ENCODE measurements at places on chromosomes 5 and 9.

DNA sequence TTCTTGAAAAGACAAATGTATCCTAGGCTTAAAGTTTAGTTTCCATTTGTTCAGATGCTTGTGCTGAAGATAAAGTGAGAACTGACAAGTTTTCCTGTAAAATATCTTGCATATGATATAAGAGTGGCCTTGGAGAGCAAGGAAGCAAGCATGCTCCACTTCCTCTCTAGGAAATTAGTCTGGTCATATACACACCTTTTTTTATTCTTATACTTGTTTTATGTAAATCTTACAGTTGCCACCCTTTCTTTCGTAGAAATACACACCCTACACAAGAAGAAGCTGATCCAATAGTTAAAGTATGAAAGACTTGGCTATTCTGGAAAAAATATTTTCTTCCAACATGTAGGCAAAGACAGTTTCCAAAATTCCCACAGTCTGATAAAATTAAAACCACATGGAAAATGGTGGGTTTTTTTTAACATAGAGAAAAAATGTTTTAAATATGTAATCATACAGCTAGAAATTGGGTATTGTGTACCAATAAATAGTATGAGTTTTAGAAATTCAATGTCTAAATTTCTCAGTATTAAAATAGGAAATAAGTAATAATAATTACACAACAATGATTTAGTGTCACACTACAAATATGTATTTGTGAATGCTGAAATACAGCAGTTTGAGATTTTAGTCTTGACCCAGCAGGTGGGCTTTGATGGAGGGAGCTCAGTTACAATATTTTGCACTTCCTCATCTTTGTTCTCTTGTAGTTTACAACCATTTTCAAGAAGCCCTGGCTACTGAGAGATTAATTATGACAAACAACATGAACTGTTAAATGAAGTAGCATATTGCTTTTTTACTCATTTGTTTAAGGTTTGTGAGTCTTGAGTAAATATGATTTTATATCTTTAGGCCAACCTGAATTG is 185.7 kb upstream of the GNA14 start:
- ATAC-seq, result no peak

DNA sequence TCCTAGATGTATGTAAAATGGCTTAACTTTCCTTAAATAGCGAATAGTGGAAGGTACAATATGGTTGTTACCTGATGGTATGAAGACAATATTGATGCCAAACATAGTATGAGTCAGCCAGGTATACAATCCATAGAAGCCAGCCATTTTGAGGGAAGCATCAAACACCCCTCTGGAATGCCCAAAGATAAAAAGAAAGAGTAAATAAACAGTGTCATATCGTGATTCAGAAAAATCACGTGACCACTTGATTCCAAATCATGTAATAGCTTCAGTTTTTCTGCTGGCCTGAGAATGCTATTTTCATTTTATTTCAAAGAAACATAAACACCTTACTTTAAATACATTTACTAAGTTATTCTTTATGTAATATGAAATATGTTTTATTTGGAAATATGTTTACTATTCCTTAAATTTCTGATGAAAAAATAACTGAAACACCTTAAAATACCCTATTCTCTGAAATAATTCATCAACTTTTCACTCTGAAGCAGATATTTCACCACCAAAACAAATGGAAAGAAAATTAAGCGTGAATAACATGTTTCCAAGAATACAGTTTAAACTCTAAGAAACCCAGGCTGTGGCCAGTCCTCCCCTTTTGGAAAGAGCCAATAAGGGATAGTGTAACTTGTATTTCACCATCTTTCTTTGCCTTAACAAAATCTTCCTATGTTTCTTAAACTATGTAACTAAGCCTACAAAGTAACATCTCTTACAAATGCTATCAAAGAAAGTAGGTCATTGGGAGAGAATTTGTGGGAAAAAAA is 24.8 kb upstream of the CTNNAL1 start:
- no peak for ATAC-seq

DNA sequence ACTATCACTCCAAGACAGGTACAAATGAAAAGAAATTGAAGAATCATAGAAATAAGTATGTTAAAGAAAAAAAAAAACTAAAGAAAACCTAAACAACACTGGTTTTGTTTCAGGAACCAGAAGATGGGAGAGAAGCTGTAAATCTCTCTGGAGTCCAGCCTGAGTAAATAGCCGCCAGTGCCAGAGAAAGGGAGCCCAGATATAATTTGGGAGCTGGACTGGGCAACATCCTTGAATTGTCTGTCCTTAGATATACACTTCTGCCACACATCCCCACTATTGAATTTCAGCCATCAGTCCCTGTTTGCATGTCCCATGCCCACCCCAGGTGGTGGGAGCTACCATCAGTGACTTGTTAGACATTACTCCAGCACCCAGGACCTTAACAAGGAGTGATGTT is 979.6 kb downstream of the DTWD2 start:
- ATAC-seq, result no peak

DNA sequence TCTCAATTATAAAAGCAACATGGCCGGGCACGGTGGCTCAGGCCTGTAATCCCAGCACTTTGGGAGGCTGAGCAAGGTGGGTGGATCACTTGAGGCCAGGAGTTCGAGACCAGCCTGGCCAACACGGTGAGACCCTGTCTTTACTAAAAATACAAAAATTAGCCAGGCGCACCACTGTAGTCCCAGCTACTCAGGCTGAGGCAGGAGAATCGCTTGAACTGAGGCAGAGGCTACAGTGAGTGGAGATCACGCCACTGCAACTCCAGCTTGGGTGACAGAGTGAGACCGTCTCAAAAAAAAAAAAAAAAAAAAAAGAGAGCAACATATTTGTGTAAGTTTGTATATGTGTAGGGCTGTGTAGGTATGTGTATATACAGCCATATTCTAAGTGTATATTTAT is 7.5 kb downstream of the RPS6 start:
- ATAC-seq, result peak; percentile 18

DNA sequence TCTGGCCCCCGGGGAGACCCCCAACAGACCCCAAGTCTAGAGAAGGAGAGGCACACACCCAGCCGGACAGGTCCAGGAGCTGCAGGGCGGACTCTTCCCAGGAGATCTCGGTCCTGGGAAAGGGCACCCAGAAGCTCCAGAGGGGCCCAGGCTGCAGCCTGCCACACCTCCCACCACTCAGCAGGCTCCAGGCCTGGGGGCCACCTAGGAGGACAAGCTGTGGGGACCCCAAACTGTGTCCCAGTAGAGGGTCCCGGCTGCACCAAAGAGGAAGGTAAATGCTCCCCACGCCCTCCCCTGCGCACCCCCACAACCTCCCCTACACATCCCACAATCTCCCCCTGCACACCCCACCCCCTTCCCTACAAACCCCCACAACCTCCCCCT is 48.5 kb downstream of the PLEKHG4B start:
- ATAC-seq, result no peak

DNA sequence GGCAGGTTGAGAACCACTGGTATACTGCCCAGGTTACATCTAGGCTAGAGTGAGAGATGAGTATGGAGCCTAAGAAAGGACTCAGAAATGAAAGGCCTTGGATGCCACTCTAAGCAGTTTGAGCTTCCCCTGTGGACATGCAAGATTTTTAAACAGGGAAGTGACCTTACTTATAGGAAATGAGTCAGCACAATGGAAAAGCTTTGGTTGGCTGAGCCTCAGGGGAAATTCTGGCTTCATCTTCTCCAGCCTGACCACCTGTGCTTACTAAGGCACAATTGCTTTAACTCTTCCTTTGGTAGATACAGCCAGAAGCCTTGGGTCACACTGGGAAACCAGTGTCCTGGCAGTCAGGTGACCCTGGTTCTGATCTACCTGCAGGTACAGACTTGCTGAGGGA is 380.2 kb upstream of the ZNF462 start:
- no peak for ATAC-seq
